Activated T-helper 17 cell treated with anti-CD3 and anti-CD28 coated beads, Interleukin-2, amount 50 U/mL, for 72 hours (primary cell): ENCODE measurements at places on chromosomes 4 and X. TPM values are rescaled to one million over a fixed set of nuclear protein-coding genes. Genes with fewer than 3 reads are reported as not detected.

DNA sequence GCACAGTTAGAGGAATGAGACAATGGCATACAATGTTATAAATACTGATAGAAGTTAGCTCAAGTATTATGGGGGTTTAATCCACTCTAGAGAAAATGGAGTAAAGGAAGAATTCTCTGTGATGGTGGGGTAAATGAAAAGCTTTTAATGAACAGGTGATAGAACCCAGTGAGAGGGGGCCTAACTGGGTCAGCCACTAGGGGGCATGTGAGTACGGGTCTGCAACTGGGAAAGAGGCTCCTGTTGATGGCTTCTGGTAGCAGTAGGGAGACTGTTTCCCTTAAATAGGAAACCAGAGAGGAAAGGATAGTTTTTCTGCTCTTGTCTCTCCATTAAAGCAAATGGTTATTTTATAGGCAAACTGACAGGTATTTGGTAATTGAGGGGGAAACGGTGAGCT is 132.8 kb upstream of the GPR101 start:
- no peak for ATAC-seq

GRCh38 chr4:73036123-73036522 is 33.4 kb downstream of the COX18 start:
- ATAC-seq = no peak

DNA sequence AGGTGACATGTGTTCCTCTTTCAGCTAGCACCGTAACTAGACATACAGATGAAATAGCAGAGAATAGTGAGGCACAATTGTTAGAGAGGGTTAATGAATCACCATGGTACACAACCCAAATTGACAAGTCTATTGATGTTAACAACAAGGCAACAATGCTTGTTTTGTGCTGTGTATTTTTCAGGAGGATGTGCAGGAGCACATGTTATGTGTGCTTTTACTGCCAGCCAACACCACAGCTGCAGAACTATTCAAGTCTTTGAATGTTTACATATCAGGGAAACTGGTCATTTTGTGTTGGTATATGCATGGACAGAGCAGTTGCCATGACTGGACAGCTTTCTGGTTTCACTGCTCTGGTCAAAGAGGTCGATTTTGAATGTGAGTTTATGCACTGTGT is 32.8 kb downstream of the STBD1 start:
- ATAC-seq = no peak

- no peak for ATAC-seq
Observed at GRCh38 chrX:9789555-9789954, 3.3 kb downstream of the SHROOM2 start.

The PCDH7 gene
- total RNA-seq = not detected

GRCh38 chr4:110587666-110588285 is 35.1 kb downstream of the PITX2 start:
- no peak for ATAC-seq

The DLG3 gene
- 17.6 TPM for total RNA-seq

GRCh38 chrX:51395810-51396728 is 63.4 kb downstream of the NUDT10 start:
- peak; percentile 75 for ATAC-seq
